ENCODE measurements at places on chromosomes 1 and 21. TPM values are rescaled to one million over a fixed set of nuclear protein-coding genes. Genes with fewer than 3 reads are reported as not detected.

DNA sequence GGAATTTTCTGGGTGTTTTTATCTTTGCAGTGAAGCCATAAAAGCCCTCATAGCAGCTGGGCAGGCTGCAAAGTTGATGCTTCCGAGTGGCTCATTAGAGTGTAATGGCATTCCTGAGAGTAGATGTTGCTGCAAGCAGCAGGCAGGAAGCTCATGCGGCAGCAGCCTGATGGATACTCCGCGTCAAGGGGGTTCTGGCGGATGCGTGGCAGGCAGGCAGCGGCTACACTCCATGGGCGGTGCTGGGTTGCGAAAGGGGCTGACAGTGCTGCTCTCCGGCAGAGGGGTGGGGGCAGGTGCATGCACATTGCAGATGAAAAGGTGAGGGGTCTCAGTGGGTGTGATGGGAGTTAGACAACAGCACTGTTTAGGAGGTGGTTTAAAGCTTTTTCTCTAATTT is 93.2 kb upstream of the AJAP1 start:
- no peak for DNase-seq

- no peak for DNase-seq
Measured at GRCh38 chr1:205183676-205184335, 27.7 kb downstream of the DSTYK start.

DNA sequence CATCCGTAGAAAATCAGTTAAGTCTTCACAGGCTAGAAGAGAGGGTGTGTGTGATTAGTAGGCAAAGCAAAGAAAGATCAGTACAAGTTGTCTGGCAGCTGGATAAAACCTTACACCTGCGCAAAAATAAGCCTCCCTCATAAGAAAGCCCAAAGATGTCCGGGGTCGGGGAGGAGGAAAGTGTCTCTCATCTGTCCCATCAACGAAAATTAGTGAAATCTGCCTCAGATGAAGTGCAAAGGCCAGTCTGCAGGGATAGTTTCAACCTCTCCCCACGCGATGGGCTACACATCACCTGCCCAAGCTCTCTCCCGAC is 333.9 kb downstream of the SRGAP2C start:
- no peak for DNase-seq

DNA sequence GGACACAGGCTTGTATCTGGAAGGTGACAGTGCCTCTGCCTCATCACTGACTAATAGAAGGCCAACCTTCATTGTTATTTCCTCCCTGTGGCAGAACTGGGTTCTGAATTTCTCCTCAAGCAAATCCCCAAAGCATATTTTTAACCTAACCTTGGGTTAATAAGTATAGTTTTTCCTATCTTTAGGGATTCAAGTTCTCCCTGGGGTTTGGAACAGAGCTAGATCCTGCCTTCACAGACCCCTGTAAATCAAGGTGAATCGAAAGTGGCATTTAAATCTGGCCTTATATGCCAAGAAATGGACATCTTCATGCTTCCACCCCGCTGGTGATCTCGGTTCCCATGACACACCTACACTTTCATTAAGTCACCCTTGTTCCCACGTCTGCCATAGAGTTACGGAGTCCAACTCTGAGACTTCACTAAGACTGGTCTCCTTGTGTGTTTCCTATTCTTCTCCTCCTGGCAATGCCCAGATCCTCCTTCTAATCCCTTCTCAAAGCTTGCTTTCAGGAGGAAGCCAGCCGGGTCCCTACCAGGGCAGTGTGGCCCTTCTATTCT is 4.3 kb upstream of the CHI3L2 start:
- DNase-seq: no peak

The LRRC3 gene
- 2.3 TPM for total RNA-seq
